ENCODE measurements at places on chromosomes 2 and 18. TPM values are rescaled to one million over a fixed set of nuclear protein-coding genes. Genes with fewer than 3 reads are reported as not detected.
A peak's percentile ranks its signal among the peaks of the same experiment; 100 is the strongest.

- DNase-seq, result no peak
These were observed 33.6 kb upstream of the MAPRE3 start for GRCh38 chr2:26936855-26937254.

DNA sequence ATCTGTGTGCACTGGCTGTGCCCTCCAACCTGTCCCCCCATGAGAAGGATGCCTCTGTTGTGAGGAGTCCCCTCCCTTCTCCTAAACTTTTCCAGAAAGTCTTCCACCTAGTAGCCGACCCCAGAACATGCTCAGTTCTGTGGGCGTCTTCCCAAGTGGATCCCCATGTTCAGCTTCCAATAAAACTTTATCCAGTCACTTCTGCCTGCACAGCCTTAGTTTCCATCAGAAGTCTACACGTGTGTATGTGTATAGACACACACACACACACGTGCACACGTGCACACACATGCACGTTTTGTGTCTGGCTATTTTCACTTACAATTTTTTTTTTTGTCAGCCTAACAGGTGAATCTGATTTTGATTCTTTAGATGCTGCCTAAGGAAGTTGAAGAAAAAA, 115.1 kb downstream of the RTP5 start:
- no peak for DNase-seq

GRCh38 chr2:193350509-193350908, 1155.8 kb upstream of the TMEFF2 start:
- DNase-seq, result no peak

DNA sequence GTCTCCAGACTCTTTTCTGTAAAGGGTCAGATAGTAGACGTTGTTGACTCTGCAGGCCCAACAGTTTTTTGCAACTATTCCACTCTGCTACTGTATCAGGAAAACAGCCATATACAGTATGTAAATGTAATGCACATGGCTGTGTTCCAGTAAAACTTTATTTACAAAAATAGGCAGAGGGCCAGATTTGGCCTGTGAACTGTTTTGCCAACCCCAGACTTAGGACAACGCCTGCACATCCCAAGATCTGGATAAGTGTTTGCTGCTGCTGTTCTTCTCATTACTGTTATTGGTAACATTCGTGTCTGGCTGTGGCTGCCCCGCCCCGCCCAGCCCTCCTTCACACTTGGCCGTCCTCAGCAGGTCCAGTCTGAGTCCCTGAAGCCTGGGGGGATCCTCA, 94.6 kb upstream of the MCFD2 start:
- DNase-seq, result no peak

MAL gene
- not detected for polyA plus RNA-seq

KLHL41 gene
- polyA plus RNA-seq, result 0.05 TPM

- DNase-seq, result peak; percentile 37
These were observed 111.2 kb downstream of the PLB1 start for GRCh38 chr2:28606986-28607441.

NLRC4 gene
- polyA plus RNA-seq, result not detected

EHD3 gene
- polyA plus RNA-seq, result 7.9 TPM

GRCh38 chr2:199704358-199705238, 146.4 kb downstream of the FTCDNL1 start:
- DNase-seq, result peak; percentile 52

SELENOI gene
- 16.4 TPM for polyA plus RNA-seq

SLC30A3 gene
- 1.7 TPM for polyA plus RNA-seq

ELOA2 gene
- not detected for polyA plus RNA-seq

DNA sequence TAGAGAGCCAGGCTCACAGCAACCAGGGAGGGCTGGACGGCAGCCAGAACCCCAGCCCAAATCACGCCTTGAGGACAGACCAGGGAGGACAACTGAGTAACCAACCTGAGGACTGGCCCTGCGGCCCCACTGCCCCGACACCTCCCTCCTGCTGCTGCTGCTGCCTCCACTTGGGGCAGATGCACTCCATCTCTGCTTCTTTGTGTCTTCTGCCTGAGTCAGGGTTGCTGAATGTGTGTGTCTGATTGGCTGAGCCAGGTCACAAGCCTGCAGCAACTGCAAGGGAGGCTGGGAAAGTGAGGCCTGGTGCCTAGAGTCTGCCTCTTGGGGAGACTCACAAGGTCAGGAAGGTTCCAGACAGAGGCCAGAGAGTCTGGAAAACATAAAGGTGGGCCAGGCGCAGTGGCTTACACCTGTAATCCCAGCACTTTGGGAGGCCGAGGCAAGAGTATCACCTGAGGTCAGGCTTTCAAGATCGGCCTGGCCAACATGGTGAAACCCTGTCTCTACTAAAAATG, 83.4 kb downstream of the ZFP36L2 start:
- DNase-seq, result peak; percentile 68

TMEM17 gene
- 4.4 TPM for polyA plus RNA-seq

DNA sequence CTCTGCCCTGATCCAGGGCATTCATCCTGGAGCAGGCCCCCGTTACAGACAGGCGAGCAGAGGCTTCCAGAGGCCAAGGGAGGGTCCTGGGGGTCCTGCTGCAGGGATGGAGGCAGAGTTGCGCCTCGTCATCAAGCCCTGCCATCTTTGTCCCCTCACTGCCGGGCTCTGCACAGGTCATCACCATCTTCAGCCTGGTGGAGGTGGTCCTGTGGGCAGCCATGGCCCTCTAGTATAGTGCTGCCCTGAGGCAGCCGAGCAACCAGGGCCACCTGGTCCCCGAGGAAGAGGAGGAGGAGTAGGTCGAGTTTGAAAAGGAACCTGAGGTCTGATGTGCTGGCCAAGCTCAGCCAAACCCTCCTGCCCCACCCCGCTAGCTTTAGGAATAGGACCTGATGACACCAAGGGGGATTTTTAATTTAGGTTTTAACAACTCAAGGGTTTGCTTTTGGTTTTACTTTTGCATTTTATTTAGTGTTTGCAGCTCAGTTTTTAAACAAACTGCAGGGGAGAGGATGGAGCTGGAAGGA, 8.8 kb upstream of the ALPI start:
- DNase-seq, result no peak

- no peak for DNase-seq
These were observed 119.9 kb downstream of the LYPD1 start for GRCh38 chr2:132549935-132550670.

DNA sequence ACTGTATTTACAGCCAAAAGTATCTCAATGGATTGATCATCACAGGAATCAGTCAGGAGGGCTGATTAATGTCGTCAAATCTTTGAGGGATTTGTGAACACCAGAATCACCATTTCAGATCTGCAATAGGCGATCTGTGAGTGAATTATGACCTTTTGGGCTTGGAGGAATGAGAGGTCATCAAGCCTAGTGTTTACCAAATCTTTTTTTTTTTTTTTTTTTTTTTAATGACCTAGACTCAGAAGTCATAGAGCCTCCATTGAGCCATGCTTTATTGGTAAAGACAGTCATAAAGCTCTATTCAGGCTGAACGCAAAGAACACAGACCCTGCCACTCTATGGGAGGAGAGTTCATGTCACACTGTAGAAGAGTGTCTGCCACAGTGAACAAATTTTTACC, 97.7 kb downstream of the SOCS6 start:
- DNase-seq, result no peak

DNA sequence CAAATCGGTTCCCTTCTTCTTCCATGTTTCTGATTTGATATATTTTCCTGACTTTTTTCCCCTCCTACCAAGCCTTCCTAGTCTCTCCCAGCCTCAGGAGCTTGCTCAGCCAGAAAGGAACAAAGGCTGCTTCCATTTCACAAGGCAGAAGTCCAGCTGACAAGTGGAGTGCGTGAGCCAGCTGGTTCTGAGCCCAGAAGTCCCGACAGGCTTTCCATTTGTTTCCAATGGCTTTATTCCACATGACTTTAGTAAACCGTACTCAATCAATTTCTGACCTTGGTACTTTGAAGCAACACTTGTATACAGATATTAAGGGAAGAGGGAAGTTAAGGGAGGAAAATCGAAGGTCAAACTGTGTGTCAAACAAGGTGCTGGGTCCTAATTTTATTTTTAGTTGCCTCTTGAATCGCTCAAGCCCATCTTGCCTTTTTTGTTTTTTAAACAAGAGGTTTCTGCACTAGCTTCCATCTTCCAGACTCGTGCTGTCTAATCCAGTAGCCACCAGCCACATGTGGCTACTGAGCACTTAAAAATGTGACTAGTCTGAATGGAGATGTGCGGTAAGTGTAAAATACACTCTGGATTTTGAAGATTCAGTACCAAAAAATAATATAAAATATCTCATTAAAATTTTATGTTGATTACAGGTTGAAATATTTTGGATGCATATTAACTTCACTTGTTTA, 36.2 kb downstream of the WIPF1 start:
- DNase-seq, result no peak

DES gene
- not detected for polyA plus RNA-seq

CYP20A1 gene
- polyA plus RNA-seq, result 7.9 TPM

Data from A549 (cell line).